ENCODE measurements at places on chromosomes 1 and 21.

DNA sequence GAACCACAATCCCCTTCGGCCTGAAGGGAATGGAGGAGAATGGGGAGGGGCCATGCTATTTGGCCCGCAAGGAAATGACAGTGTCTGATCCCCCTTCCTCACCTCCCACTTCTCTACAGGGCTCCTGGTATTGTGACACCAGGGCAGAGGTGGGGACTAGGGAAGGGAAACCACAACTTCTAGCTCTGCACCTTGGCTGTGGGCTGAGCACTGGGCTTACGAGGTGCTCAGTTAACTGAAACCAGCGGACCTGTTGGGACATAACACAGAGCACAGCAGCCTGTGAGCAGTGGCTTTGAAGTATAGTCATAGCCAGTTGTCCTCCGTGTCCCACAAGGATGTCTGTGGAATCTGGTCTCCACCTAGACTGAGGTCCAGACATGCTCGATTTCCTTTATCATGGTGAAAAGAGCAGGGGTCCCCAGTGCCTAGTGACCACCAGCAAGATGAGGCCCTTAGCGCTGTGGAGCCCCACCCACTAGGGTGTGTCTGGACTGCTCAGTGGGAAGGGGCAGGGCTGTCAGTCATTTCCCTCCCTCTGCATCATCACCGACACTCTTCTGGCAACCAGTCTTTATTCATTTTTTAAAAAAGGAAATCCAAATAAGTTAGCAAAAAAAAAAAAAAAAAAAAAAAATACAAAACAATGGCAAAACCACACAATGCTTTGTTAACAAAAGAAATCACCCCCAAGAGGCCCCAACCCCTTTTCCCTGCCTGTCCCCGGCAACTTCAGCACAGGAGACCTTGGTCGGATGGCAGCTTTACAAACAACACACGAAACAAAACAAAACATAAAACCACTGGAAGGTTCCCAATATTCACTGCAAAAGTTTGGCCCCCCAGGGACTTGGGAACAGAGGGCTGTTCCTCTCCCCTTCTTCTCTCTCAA lies 3.0 kb downstream of the MYOG start:
- DNase-seq = no peak

- DNase-seq = no peak
Measured at GRCh38 chr1:28301368-28302174, 27.3 kb upstream of the MED18 start.

GRCh38 chr1:32465578-32465933 lies 684 bp downstream of the ZBTB8B start:
- DNase-seq = no peak

GRCh38 chr1:226309398-226310244 lies 657 bp upstream of the LIN9 start:
- DNase-seq = no peak

DNA sequence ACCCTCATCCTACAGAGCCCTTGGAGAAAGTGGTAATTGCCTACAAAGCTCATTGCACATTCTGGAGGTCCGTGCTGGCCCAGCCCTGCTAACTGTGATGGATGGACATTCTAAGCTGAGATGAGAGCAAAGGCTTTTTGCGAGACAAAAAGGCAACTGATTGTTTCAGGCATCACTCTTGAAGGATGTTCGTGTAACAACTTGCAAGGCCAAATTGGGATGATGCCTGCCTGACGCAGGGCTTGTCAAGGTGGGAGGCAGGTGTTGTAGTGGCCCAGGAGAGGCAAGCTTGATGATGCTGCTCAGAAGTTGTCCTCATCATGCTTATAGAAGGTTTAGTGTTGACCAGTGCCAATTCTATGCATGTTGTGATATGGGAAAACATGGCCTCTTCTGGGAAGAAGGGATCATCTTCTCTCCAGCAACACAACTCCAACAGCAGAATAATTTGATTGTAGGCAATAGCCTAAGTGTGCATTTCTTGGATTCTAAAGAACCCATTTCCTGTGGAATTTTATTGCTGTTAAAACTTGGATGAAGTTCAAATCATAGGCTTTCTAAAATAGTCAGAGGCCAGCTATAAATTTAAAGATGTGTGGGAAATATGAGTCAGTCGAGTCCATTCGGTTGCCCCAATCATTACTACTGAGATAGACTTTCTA lies 102.5 kb upstream of the COA6 start:
- no peak for DNase-seq

DNA sequence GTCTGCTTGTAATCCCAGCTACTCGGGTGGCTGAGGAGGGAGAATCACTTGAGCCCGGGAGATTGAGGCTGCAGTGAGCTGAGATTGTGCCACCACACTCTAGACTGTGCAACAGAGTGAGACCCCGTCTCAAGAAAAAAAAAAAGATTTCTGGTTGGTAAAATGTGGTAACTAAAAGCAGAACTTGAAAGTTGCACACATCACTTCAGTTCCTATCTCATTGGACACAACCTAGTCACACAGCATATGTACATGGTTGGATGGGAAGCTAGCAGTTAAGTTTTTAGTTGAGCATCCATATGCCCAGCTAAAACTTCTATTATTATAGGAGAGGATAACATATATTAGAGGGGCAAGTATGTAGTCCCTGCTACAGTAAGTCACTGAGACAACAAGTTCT lies 22.1 kb downstream of the BCAS2 start:
- no peak for DNase-seq

DNA sequence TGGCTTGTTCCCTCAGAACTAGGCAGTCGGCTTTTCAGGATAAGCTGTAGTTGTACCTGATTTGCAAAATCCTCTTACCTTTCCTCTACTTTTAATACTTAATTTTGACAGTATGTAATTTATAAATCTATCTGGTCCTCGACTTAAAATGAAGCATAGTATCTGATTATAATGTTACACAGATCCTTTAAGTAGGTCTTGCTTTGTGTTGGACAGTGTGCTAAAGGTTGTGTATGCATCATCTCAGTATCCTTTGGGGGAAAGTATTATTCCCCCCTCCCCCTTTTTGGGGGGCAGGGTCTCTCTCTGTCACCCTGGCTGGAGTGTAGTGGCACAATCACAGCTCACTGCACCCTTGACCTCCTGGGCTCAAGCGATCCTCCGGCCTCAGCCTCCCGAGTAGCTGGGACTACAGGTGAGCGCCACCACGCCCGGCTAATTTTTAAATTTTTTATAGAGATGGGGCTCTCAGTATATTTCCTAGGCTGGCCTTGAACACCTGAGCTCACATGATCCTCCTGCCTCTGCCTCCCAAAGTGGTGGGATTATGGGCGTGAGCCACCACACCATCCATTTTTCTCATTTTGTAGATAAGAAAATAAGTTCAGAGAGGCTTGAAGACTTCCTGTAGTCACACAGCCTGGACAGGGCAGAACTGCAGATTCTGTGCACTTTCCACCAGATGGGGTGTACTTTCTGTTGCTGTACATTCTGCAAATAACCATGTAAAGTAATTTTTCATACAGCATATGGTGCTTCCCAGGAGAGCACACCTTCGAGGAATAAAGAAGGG lies 791 bp upstream of the STX6 start:
- DNase-seq = no peak

- no peak for DNase-seq
Measured at GRCh38 chr1:29193879-29194455, 12.3 kb upstream of the SRSF4 start.

GRCh38 chr1:44293761-44294315 lies 61.2 kb downstream of the ERI3 start:
- no peak for DNase-seq

- no peak for DNase-seq
Measured at GRCh38 chr1:116544588-116545358, 26.1 kb downstream of the CD58 start.

DNA sequence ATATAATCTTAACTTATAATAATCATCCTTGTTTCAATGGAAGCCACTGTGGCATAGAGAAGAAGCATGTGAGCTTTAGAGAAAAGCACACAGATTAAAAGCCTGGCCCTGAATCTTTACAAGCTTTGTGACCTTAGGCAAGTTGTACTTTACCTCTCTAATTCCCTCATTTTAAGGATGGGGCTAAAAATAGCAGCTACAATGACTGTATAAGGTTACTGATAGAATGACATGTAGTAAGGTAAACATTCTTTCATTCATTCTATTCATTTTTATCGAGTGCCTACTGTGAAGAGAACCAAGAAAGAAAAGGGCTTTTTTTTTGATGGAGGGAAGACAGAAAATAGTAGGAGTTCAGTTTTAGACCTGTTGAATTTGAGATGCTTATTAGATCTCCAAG lies 25.6 kb downstream of the CDKN2C start:
- no peak for DNase-seq

GRCh38 chr1:45297666-45298356 lies 28.9 kb upstream of the HPDL start:
- no peak for DNase-seq

DNA sequence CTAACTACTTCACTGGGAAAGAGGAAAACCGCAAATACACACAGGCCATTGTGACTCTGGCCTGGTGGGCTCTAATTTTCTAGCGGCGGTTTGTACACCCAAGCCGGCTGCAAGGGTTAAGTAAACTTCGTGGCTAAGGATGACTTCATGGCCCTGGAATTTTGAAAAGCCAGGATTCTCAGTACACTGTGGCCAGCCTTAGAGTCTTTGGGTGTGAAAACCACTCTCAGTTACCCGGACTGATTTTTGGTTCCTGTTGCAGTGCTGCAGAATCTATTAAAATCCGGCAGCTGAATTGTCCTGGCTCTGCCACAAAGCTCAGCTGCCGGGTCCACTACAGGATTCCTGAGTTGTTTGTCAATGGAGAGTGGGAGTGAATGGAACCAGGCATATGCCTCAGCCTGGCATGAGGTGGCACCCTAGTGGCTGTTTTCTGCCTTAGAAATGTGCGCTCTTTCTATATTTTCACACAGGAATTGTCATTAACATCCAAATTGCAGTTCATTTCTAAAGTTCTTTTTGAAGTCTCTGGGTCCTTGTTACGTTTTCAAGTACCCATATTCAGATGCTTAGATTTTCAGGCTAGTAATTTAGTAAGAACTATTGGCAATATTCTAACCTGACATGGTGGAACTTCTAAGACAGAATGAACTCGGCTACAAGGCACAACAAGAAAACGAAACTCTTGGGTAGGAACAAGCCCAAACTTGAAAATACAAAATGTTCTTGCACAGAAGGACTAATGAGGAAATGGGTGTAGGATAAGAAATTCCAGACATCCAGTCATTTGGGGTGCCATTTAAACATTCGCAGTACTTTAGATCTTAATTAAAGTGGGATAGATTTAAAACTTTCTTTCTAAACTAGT lies 255.9 kb downstream of the NFIA start:
- DNase-seq = peak; percentile 78

GRCh38 chr21:45942755-45943629 lies 38.6 kb upstream of the COL6A1 start:
- DNase-seq = no peak

- peak; percentile 31 for DNase-seq
Measured at GRCh38 chr1:109263597-109264378, 14.4 kb downstream of the CELSR2 start.

DNA sequence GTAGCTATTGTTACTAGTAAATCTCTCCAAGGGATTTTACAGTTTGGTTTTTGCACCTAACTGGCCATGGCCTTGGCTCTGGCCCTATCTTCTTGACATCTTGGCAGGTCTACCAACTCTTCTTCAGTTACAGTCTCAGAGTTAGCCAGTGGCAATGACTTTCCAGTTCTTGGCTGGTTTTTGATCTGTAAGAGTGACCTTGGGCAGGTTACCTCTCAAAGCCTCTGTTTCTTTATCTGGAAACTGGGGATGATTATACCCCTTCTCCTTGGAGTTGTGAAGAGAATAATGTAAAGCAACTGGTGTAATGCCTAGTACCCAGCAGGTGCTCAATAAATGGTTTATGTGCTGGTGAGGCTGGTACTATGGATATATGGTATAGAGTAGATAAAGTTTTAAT lies 6.7 kb downstream of the PHGDH start:
- no peak for DNase-seq

DNA sequence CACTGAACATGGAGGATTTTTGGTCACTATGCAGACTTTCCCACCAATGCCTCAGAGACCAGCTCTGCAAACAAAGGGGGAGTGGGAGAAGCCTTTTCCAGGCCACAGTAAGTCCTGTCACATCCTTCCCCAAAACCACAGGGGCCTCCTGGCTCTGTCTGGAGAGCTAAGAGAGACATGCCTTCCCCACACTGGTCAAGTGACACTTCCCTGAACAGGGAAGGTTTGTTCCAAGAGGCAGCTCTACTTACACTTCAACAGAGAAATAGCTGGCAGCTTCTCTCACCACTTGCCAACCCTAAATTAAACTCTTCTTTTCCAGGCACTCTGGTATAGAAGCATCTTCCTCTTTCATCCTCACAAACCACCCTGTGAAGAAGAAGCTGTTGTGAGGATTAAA lies 39.7 kb downstream of the EDN2 start:
- DNase-seq = no peak

DNA sequence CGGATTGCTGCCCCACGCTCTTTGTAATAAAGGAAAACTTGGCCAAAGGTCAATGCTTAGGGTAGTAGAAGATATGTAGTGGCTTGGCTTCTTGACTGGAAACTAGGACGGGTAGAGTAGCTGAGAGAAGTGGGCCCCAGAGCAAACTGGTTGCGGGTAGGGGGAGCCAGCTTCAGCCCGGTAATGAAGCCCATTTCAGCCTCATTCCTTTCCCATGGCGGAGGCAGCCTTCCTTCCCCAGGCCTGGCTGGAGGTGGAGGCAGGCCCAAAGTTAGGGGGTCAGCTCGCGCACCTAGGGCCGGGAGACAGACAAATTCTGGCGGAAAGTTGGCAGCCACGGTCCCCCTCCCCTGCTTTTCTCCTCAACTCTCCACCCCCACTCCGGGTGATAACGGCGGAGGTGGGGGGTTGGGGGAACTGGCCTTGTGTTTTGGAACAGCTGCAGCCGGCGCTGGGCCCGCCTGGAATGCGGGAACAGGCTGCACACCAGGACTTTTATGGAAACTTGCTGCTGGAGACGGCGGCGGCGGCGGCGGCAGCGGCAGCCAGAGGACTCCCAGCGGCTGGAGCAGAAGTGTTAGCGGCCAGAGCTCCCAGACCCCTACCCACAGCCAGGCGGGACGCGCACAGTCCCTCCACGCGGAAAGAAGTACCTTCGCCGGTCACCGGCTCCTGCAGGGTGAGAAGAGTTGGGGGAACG lies at the start of gene NEXN:
NEXN (plus strand) TSS at position 544 of the 700 bp plus-strand sequence. CDS start 27,483 bp downstream, outside the sequence.
- DNase-seq = peak; percentile 33

DNA sequence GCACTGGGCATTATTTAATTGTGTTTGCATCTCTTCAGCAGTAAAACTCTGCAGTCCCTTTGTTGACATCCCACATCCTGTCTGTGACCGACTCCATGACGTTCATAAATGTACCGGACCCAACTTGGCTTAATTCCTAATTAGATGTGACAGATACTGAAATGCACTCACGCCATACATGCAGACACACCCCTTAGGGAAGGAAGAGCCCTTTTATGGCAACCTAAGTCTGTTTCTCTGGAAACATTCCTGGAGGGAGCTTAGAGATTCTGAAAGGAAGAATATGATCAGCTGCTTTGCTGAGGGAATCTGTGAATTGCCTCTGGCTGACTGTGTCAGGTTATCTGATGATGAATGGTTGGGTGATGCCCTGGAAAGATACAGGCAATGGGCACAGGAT lies 33.4 kb downstream of the ADAMTS5 start:
- DNase-seq = no peak

- DNase-seq = no peak
Measured at GRCh38 chr1:61110554-61110953, 28.2 kb downstream of the NFIA start.
